ENCODE measurements at places on chromosomes 12 and 14.

GRCh38 chr12:89947437-89948270, 239.0 kb upstream of the ATP2B1 start:
- DNase-seq: no peak

GRCh38 chr12:46523863-46524770, 151.5 kb upstream of the SLC38A2 start:
- DNase-seq: no peak

DNA sequence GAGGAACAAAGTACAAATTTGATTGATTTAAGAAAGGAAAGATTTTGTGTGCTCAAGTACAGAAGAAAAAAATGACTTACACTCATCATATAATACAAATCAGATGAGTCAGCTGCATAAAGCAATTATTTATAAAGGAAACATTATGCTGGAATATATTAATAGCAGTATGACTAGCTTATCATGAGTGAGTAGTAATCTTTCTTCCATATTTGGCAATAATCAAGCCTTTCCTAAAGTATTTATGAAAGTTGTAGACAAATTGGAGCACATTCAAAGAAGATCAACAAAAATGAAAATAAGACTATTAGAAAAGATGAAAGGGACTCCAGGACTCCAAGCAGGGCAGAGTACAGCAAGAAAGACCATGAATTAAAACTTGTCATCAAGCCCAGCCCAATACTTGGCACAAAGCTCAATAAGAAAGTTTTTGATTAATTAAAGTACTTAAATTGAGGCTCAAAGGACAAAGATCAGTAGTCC, 32.8 kb downstream of the CCER1 start:
- DNase-seq: no peak

DNA sequence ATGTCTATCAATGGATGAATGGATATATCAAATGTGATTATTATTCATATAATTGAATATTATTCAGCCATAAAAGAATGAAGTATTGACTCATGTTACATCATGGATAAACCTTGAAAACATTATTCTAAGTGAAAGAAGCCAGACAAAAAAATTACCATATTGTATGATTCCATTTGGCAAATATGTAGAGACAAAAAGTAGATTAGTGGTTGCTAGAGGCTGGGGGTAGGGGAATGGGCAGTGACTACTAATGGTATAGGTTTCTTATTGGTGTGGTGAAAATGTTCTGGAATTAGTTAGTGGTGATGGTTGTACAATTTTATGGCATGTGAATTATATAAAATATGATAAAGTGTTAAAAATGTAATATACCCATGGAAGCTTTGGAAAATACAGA, 31.8 kb upstream of the GNS start:
- DNase-seq: no peak

GRCh38 chr14:76883447-76883846, 57.2 kb downstream of the LRRC74A start:
- DNase-seq: no peak

Measured in stimulated activated CD8-positive, alpha-beta memory T cell treated with anti-CD3 and anti-CD28 coated beads, Interleukin-4, amount 100 ng/mL, for 4 hours (primary cell).